ENCODE measurements at places on chromosomes 3 and 15.

DNA sequence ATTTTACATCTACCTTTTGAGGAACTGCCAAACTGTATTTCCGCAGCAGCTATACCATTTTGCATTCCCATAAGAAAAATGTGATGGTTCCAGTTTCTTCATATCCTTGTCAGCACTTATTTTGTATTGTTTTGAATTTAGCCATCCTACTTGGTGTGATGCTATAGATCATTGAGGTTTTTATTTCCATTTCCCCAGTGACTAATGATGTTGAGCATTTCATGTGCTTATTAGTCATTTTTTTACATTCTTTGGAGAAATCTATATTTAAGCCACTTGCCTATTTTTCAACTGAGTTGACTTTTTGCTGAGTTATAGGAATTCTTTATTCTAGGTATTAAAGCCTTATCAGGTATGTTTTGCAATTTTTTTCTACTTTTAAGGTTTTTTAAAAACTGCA lies 347.6 kb upstream of the RARB start:
- DNase-seq: no peak

GRCh38 chr15:28977377-28978010 lies 91.7 kb downstream of the APBA2 start:
- no peak for DNase-seq

DNA sequence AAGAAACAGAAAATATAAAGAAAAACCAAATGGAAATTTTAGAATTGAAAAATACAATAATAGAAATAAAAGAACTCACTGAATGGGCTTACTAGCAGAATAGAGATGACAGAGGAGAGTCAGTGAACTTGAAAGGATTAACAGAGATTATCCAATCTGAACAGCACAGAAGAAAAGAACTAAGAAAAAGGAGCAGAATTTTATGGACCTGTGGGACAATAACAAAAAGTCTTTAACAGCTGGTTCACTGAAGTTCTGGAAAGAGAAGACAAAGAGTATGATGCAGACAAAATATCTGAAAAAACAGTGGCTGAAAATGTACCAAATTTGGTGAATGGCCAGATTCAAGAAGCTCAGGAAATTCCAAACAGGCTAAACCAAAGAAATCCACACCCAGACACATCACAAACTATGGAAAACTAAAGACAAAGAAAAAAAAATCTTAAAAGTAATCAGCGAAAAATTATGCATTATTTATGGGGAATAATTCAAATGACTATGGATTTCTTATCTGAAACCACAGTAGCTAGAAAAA lies 9.7 kb upstream of the GNB5 start:
- no peak for DNase-seq

- DNase-seq: no peak
Measured at GRCh38 chr3:46936733-46937250, 39.8 kb downstream of the CCDC12 start.

GRCh38 chr3:184389384-184389783 lies 9.5 kb downstream of the CHRD start:
- DNase-seq: no peak

DNA sequence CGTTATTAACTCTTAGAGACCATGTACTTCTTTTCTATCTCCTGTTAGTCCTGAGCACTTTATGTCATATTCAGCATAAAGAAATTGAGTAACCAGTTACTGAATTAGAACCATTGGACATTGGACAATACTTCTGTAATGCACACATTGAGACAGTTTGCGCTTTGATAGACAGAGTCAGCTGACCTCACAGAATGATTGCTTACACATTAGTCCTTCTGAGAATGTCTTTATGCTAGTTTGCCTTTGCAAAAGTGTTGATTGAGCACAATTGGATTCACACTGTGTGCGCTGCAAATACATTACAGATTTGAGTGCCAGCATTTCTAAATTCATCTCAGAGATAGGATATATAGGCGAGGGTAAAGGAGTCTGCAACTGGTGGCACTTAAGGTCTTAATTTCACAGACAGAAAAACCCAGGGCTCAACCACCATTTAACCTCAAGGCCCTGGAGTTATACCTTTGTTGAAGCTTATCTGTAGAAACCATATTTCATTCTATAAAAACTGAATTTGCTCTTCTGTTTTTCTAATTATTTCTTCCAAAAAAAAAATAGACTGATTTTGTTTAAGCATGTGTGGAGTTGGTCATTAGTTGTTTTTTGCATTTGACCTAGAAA lies 3.8 kb downstream of the SERPINI1 start:
- no peak for DNase-seq

DNA sequence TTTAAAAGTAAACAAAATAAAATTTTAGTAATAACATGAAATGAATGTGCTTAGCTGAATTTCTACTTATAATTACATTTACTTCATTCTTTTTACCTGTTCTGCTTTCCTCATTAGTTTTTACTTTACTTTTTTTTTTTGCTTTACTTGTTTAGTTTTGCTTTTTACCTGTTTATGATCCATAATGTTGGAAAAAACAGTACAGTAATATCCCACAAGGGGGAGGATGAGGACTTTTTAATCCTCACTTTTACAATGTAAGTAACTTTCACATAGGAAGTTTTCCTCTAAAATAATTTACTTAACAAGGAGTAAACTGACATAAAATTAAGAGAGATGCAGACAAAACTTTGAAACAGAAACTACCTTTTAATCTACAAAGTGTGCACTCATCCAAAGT lies 268.7 kb downstream of the TBC1D5 start:
- no peak for DNase-seq

DNA sequence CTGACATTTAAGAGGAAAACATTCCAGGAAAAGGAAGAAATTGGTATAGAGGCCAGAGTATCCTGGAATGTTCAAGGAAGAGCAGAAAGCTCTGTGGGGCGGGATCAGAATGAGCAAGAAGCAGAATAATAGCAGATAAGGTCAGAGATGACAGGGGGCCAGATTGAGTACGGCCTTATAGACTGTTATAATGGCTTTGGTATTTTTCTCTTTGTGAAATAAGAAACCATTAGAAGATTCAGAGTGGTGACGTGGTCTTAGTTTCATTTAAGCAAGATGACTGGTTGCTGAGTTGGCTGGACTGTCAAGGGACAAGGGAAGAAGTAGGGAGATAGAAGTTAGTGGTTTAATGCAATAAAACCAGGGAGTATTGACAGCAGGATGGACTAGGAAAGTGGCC lies 218.3 kb upstream of the SOX2 start:
- no peak for DNase-seq

GRCh38 chr3:158460926-158461325 lies 110.1 kb upstream of the MLF1 start:
- DNase-seq: no peak
